PC-3 (cell line): ENCODE measurements at places on chromosomes 7 and 10. TPM values are rescaled to one million over a fixed set of nuclear protein-coding genes. Genes with fewer than 3 reads are reported as not detected.

DNA sequence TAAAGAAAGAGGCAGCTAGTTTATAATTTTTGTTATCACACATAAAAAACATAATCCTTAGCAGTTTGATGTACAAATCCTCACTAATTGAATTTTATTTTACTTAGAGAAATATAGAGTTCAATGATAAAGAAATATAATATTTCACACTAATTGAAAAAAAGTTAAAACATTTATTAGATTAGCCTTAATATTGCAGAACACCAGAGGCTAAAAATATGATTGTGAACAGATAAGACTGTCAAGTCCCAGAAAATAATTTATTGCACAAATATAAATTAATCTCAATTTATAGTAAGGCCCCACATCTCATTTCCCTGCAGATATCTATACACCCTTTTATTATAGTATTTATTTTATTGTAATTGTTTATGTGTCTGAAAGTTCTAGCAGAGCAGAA is 690.8 kb upstream of the PHF14 start:
- no peaks in the 10 kb centered on the region for H3K27me3 ChIP-seq
- no peaks in the 10 kb centered on the region for H3K36me3 ChIP-seq
- no peak overlapping the region for H3K27ac ChIP-seq
- no peak for DNase-seq
- no peak overlapping the region for H3K4me3 ChIP-seq

DNA sequence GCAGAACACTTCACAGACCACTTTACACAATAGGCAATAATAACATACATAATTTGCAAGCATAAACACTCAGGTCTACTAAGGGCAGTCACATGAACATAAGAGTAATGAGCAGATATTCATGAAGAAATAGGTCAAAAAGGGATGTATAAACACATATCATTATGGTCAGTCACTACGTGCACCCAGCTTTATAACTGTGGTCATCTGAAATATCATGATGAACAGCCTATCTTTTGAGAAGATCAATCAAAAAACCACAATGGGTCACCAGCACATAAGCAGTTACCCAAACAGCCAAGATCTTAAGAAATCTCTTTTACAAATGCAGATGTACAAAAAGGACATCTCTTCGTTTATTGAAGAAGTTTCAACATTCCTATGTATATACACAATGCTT is 35.5 kb upstream of the DRGX start:
- no peaks in the 10 kb centered on the region for H3K27me3 ChIP-seq
- no peak for DNase-seq
- no peak overlapping the region for H3K27ac ChIP-seq
- H3K36me3 ChIP-seq = no peaks in the 10 kb centered on the region
- H3K4me1 ChIP-seq = peaks cover 4% of the 10 kb centered on the region; the same call in 1 of the 2 replicates

DNA sequence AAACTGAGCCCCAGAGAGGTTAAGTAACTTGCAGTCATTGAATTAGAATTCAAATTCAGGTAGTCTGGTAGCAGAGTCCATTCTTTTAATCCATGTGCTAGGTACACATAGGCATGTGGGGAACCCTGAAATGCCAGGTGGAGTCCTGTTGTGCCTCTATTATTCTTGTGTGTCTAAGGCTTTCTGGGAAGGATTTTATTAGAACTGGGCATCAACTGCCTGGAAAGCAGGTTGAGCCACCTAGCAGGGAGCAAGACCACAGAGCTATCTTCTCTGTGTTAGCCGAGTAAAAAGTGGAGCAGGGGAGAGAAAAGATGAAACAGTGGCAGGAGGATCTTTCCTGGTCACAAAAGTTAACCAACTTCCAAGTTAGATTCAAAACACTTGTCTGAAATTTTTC is 494.6 kb downstream of the LRMDA start:
- no peak for DNase-seq
- H3K36me3 ChIP-seq = no peaks in the 10 kb centered on the region
- H3K27ac ChIP-seq = no peak overlapping the region
- H3K4me1 ChIP-seq = no peaks in the 10 kb centered on the region
- H3K4me3 ChIP-seq = no peak overlapping the region
- peaks cover 100% of the 10 kb centered on the region for H3K27me3 ChIP-seq

DNA sequence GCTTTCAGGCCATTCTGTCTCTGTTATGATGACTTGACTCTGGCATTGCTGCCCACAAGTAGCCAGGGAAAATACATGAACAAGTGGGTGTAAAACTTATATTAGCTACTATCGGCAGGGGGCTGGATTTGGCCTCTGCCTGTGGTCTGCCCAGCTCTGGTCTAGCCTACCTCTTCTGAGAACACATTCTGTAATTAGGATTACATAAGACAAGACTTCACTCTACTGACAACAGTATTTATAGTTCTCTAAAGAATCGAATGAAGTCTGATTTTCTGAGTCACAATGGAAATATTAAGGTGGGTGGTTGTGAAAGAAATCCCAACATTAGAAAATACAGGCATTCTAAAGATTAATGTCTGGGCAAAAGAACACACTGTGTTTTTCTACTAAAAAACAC is 55.5 kb downstream of the DLD start:
- no peak overlapping the region for H3K4me3 ChIP-seq
- H3K27me3 ChIP-seq = no peaks in the 10 kb centered on the region
- DNase-seq = no peak
- peaks cover 37% of the 10 kb centered on the region for H3K4me1 ChIP-seq
- H3K36me3 ChIP-seq = peaks cover 46% of the 10 kb centered on the region

DNA sequence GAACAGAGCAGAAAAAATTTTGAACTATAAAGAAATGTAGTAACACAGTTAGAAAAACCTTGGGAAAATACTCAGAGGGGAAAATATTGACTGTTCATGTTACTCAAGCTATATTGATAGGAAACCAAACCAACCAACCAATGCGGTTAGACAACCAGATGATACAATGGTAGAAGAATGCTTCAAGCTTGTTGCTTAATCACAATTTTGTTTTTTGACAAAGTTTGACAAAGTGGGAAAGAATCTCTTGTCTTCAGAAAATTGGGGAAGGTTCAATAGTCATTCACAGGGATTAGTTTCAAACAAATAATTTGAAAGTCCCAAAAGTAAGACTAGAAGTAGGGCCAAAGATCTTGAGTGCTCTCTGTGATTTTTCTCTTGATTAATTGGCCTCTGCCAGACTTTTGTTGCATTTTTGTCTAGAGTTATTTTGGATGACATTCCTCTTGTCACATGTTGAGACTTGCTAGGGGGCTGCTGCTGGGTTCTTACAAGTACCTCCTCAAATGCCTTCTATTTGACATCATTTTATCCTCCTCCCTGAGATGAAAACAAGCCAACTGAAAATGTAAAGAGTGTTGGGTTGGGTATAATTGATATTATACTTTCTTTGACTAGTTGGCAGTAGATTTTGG is 233.1 kb upstream of the PHYHIPL start:
- no peaks in the 10 kb centered on the region for H3K27me3 ChIP-seq
- no peak overlapping the region for H3K27ac ChIP-seq
- no peak overlapping the region for H3K4me3 ChIP-seq
- no peaks in the 10 kb centered on the region for H3K36me3 ChIP-seq
- no peaks in the 10 kb centered on the region for H3K4me1 ChIP-seq

GRCh38 chr10:24674892-24675632 is 48.6 kb downstream of the ARHGAP21 start:
- no peak for DNase-seq
- H3K36me3 ChIP-seq = no peaks in the 10 kb centered on the region
- H3K27me3 ChIP-seq = no peaks in the 10 kb centered on the region
- H3K4me1 ChIP-seq = no peaks in the 10 kb centered on the region
- H3K27ac ChIP-seq = no peak overlapping the region

Gene OPTN
- 7.9 and 10.1 TPM in 2 replicates for total RNA-seq

Gene PTTG1IP2
- total RNA-seq = not detected in 2 replicates

Gene ACTL6B
- total RNA-seq = not detected in 2 replicates

Gene IDI1
- total RNA-seq = 21.9 and 30.2 TPM in 2 replicates
